Glomerular endothelial cell (primary cell): ENCODE measurements at places on chromosomes 7 and 10. TPM values are rescaled to one million over a fixed set of nuclear protein-coding genes. Genes with fewer than 3 reads are reported as not detected.

EN2 gene
- not detected in 2 replicates for total RNA-seq

ABCB1 gene
- total RNA-seq: 1.3 and 3.7 TPM in 2 replicates

MUC12 gene
- not detected in 2 replicates for total RNA-seq

BICC1 gene
- total RNA-seq: 8.8 and 22.9 TPM in 2 replicates

EPO gene
- not detected in 2 replicates for total RNA-seq
